ENCODE measurements at places on chromosomes 16 and 17.

DNA sequence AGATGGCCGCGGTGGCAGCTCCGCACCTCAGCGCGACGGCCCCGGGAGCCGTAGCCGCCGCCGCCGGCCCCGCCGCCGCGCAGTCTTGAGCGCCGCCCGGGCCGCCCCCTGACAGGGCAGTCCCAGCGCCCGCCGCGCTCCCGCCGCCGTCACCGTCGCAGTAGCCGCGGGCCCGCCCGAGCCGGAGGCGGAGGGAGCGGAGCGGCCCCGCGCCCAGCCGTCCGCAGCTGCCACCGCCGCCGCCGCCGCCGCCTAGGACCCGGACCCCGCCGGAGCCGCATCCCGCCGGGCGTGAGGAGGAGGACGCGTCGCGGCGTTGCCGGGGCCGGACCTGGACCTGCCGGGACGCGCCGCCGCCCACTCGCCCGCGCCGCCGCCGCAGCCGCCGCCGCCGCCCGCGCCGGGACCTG lies 218 bp downstream of the TNRC6C start:
- DNase-seq: no peak

DNA sequence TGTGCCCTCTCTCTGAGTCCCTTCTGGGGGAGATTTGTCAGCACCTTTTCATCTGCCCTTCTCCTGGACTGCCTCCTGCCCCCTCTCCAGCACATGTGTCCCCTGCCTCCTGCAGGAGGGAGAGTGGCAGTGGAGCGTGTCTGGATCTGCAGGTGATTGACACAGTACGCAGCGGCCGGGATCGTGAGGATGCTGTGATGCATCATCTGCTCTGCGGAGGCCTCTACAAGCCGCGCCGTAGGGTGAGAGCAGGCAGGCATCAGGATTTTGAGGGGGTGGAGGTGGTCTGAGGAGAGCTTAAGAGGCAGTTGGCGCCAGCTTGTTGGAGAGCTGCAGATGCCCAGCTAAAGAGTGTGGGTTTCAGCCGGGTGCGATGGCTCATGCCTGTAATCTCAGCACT lies 10.9 kb downstream of the SLC9A5 start:
- no peak for DNase-seq

- DNase-seq: no peak
Measured at GRCh38 chr17:33260638-33261037, 32.5 kb downstream of the ASIC2 start.

GRCh38 chr17:80452173-80452915 lies 24.1 kb downstream of the NPTX1 start:
- DNase-seq: no peak

DNA sequence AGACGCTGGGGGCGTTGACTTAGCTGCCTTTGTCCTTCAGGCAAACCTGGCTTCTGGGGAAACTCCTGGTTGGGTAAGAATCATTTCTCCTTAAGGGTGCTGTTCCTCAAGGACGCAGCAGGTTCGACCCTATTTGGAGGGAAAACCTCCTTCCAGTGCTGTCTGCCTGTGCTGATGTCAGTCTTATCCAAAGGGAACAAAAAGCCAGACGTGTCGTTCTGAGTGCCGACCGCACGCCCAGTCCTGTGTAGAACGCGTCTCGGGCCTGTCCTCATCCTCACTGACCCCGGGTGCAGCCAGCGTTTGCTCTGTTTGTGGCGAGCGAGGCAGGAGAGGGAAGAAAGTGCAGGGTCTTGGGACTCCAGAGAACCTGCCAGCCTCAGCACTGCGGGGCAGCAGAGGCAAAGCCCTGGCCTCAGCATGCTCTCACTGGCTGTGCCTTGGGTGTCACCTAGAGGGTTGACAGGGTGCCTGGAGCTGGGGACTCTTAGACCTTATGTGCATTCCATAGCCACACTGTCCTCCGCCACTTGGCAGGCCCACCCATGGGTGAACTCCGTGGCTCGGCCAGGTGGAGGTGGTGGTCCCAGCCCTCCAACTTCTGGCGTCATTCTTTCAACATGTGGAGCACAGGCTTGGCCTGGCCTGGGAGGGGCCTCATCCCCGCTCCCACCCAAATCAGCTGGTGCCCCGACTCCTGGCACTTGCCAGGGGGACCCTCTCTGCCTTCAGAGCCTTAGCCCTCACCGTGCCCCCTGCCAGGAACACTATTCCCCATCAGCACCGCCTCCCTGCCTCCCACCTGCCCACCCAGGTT lies 6.0 kb downstream of the SNN start:
- DNase-seq: no peak

DNA sequence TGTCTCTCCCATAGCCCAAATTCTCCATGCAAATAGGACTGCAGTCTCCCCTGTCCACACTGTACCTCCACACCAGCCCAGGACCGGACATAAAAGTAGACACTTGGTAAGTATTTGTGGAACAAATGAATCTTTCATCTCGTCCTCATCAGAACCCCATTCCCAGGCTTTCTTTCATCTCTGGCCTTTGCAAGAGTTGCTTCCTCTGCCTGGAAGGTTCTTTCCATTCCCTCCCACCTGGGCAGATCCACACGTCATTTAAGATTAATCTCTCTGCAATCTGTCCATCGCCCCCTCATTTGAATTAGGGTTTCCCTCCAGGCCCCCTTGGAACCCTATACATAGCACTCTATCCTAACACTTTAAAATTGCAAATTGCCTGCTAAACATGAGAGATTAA lies 3.9 kb upstream of the NXPH3 start:
- DNase-seq: no peak

DNA sequence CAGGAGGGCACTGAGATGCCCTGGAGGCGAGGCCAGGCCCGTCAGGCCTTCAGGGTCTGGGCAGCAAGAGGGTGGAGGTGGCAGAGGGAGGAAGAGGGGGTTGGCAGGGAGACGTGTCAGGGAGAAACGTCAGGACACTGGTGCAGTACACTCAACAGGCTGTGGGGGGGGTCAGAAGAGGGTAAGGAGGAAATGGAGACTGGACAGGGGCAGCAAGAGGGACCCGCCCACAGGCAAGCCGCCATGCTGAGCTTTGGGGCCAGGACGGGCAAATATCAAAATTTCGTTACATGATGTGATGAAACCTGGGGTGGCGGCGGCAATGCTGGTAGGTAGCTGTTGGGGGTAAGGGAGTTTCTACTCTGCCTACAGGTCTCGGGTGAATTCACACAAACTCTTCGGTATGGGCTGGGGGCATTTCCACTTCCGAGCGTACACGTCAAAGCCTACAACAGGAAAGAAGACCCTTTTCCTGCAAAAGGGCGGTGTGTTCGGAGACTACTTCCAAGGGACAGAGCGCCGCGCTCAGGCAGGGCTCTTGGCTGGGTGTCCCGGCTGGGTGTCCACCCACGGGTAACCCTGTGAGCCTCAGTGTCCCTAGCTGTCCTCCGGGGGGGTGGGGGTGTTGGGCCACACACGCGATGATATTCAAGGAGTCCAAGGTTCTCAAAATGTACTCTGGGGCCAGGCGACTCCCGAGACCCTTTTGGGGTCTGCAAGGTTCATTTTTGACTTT lies 43.3 kb upstream of the ATP2A3 start:
- no peak for DNase-seq

GRCh38 chr16:27792486-27793248 lies 242.7 kb downstream of the KATNIP start:
- DNase-seq: peak; percentile 49

DNA sequence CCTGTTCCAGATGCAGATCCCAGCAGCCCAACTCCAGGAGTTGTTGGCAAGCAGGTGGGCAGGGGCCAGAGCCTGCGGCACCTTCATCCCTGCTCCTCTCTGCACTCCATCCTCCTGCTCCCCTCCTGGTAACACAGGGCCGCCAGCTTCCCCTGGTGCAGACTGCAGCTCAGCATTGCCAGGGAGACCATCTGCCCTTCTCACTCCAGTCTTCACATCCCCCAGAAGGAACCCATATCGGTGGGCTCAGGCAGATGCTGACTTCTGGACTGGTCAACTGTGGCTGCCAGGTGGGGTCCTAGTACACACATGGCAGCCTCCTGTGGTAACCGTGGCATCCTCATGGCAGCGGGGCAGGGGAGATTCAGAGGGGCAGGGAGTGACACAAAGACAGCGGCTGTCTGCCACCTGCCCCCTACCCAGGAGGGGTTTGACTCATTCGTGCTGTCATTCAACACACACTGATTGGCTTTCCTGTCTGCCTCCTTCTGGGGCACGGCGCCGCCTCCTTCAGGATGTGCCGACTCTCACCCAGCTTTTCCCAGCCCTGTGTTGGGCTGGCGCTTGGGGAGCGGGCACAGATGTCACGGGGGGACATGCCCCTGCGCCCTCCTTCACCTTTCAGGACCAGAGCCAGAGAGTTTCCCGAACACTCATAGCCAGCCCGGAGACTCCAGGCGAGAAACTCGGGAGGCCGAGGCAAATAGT lies 120.9 kb downstream of the CMIP start:
- no peak for DNase-seq

- DNase-seq: no peak
Measured at GRCh38 chr16:61415126-61415525, 621.1 kb downstream of the CDH8 start.

- DNase-seq: no peak
Measured at GRCh38 chr17:81160306-81160705, 5.0 kb upstream of the PVALEF start.

- no peak for DNase-seq
Measured at GRCh38 chr16:13391337-13391736, 489.9 kb downstream of the SHISA9 start.

DNA sequence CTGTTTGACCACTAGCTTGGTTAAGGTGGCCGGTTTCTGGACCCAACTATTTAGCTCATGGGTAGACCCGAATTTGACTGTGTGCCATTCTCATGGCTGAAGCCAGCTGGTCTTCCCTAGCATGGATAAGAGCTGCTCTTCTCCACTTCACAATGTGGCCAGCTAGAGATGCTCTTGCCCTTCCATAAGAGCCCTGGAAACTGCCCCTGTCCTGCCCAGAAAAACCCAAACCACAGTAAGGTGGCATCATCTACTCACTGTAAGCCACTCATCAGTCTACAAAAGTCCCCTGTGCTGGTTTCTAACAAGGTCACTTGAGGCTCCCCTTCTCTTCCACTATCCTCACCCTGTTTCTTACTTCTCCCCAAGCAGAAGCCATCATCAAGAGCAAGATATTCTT lies 165.1 kb downstream of the HS3ST2 start:
- DNase-seq: no peak

- no peak for DNase-seq
Measured at GRCh38 chr17:57330587-57330986, 74.3 kb downstream of the MSI2 start.

DNA sequence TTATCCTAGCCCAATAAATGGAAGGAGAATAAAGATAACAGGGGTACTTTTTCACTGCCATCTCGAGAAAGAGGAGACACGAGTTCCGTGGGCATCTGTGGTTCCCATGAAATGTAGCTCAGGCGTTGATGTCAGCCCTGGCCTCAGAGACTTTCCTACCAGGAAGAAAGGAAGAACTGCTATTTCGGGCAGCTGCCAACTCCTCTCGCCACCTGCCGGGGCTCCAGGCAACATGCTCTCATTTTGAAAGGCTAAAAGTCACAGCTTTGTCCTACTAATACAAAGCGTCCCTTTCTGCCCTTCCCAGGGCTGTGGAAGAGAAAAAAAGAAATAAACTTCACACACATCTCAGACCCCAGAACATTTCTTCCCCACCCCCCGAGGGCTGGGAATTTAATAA lies 65.8 kb downstream of the DHRS7C start:
- DNase-seq: peak; percentile 44

GRCh38 chr17:45368651-45369050 lies 51.8 kb upstream of the MAP3K14 start:
- DNase-seq: peak; percentile 73

DNA sequence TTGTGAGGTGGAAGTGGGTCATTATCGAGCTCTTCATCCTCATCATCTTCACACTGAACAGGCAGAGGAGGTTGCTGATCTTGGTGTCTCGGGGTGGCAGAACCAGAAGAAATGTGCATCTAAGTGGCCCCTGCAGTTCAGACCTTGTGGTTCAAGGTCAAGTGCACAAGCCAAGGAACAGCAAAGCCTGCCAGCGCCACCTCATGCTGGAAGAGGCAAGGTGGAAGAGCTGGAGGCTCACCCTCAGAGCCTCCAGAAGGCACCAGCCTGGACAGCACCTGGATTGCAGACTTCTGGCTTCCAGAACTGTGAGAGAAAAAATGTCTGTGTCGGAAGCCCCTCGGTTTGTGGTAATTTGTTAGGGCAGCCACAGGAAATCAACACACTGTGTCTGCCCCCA lies 32.7 kb downstream of the IFT140 start:
- no peak for DNase-seq

- DNase-seq: peak; percentile 47
Measured at GRCh38 chr17:42846594-42847280, 2.4 kb downstream of the AOC2 start.

DNA sequence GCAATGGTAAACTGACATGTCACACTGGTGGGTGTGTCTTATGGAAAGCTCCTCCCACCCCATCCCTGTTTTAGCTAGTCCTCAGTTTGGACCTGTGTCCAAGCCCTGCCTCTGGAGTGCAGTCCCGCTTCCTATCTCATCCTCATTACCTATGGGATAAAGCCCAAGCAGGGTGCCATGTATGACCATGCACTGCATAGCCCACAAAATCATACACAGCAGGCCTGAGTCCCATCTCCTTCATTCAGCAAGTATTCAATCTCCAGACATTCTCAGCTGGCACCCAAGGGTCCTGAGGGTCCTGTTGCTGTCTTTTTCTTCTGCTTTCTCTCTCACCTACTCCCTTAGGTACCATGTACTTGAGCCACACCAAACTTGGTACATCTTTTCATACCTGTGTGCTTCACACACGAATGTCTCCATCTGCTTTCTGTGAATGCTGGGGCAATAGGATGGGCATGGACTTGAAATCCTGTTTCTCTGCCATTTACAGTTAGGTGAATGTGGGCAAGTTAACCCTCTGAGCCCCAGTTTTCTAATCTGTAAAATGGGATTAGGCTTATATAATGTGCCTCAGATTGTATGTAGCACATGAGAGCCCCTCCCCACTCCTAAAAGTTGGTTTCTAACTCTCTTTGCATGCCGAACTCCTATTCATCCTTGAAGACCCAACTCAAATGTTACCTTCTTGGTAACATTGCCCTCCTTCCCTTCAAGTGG lies 28.5 kb downstream of the TNS4 start:
- DNase-seq: peak; percentile 75

GRCh38 chr16:720447-720989 lies 428 bp upstream of the ANTKMT start:
- DNase-seq: peak; percentile 76

GRCh38 chr16:569445-570254 lies at the start of gene PIGQ:
Gene PIGQ (plus strand): TSS chr16:569968. CDS start chr16:574075, 4,107 bp downstream.
- peak; percentile 45 for DNase-seq

- no peak for DNase-seq
Measured at GRCh38 chr17:17978481-17979424, 6.1 kb downstream of the DRC3 start.

GRCh38 chr17:51941272-51941671 lies 217.2 kb downstream of the CA10 start:
- DNase-seq: no peak

Data from choroid plexus epithelial cell (primary cell).